ENCODE measurements at places on chromosomes 5 and 9.

- no peak for DNase-seq
Measured at GRCh38 chr9:115712981-115713380, 440.6 kb upstream of the PAPPA start.

DNA sequence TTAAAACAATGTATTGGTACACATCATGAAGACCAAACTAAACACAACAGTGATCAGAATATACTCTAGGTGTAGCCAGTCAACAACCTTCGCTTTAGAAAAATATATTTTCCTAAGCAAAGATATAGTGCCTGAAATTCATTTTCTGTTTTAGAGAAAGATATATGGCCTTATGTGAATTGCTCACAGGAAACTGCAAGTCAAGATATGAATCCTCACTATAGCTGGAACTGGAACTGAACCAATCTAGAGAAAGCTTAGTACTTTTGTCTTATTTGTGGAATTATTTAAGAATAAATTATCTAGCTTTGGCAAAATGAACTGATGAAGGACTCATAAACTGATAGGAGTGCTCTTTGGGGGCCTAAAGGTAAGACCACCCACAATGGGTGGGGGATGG lies 27.3 kb downstream of the GZMK start:
- DNase-seq = no peak

- DNase-seq = no peak
Measured at GRCh38 chr9:87573841-87574342, 76.2 kb downstream of the DAPK1 start.

DNA sequence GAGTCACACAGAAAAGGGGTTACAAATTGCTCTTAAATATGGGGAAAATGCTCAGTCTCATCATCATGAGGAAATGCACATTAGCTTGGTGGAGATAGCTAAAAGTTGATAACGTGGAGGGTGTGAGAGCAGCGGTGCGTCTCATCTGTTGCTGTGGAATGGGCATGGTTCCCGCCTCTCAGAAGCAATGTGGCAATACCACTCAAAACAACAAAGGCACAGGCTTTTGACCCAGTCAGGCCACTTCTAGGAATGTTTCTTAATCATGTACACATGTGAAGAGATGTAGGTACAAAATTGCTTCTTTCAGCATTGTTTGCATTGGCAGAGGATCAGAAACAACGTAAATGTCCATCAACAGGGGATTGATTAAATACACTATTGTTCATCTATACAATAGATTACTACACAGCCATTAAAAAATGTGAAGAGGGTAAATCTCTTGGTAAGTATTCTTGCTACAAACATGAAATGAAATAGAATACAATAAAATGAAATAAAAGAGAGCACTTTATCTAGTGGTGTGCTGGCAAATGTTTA lies 212.6 kb upstream of the MSX2 start:
- no peak for DNase-seq

DNA sequence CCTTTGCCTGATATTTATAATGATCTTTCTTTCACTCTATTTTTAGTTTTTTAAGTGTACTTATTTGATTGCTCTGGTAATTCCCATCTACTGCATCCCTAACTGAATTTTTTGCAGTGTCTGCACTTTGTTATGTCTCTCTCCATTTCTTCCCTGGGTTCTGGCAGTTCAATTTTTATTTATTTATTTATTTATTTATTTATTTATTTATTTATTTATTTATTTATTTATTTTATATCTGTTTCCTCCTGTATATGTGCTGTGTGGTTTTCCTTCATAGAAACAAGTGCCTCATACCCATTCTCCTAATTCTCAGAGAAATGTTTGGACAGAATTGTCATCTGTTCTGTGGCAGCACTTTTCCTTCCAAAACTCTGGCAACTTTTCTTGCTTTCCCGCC lies 2370.8 kb upstream of the WWC1 start:
- no peak for DNase-seq
